Keratinocyte (primary cell): ENCODE measurements at places on chromosomes 16 and 17. TPM values are rescaled to one million over a fixed set of nuclear protein-coding genes. Genes with fewer than 3 reads are reported as not detected.

Gene TP53TG3F
- polyA plus RNA-seq = not detected in 3 replicates

Gene NEUROD2
- polyA plus RNA-seq = not detected in 3 replicates

Gene CPNE7
- polyA plus RNA-seq = 6.2 to 12.4 TPM (median 9.1 TPM) in 3 replicates

Gene SLC35G6
- not detected in 3 replicates for polyA plus RNA-seq

Gene MIEF2
- 7.9 to 12.8 TPM (median 9.1 TPM) in 3 replicates for polyA plus RNA-seq

Gene DYNLRB2
- 0.24 to 1.0 TPM (median 0.51 TPM) in 3 replicates for polyA plus RNA-seq

Gene CCL17
- polyA plus RNA-seq = not detected in 3 replicates

Gene TMEM238L
- 0.26 TPM in 1 of 3 replicates, not detected in the others for polyA plus RNA-seq

Gene TBX21
- not detected in 3 replicates for polyA plus RNA-seq

Gene OSBPL7
- polyA plus RNA-seq = 1.9 to 3.4 TPM (median 2.2 TPM) in 3 replicates

Gene DNASE1
- 3.0 to 10.8 TPM (median 5.2 TPM) in 3 replicates for polyA plus RNA-seq

Gene SLC38A10
- polyA plus RNA-seq = 16.8 to 21.2 TPM (median 20.9 TPM) in 3 replicates

Gene SNAI3
- polyA plus RNA-seq = not detected in 3 replicates

Gene MFAP4
- polyA plus RNA-seq = not detected in 3 replicates

Gene PLXDC1
- 0.06 to 0.35 TPM (median 0.33 TPM) in 3 replicates for polyA plus RNA-seq

Gene TMEM204
- 0.86 to 1.3 TPM (median 1.0 TPM) in 3 replicates for polyA plus RNA-seq

Gene HP
- 0.43 TPM in 1 of 3 replicates, not detected in the others for polyA plus RNA-seq

Gene SLC6A2
- polyA plus RNA-seq = 0.10 to 0.97 TPM (median 0.20 TPM) in 3 replicates

Gene UBTF
- polyA plus RNA-seq = 14.7 to 23.0 TPM (median 20.5 TPM) in 3 replicates

Gene DNAH9
- polyA plus RNA-seq = 0.37 to 0.46 TPM (median 0.42 TPM) in 3 replicates

Gene PROCA1
- polyA plus RNA-seq = 0.33 to 0.62 TPM (median 0.39 TPM) in 3 replicates

Gene RAB40B
- polyA plus RNA-seq = 10.6 to 15.1 TPM (median 11.4 TPM) in 3 replicates

Gene TBC1D3G
- polyA plus RNA-seq = not detected in 3 replicates

Gene PTX4
- not detected in 3 replicates for polyA plus RNA-seq

Gene MYLK3
- polyA plus RNA-seq = 0.03 to 0.04 TPM in 2 of 3 replicates, not detected in the other

Gene DCTPP1
- 68.5 to 95.8 TPM (median 88.5 TPM) in 3 replicates for polyA plus RNA-seq

Gene IFI35
- polyA plus RNA-seq = 22.0 to 34.8 TPM (median 27.6 TPM) in 3 replicates

Gene NXPH3
- 0.08 to 0.16 TPM (median 0.12 TPM) in 3 replicates for polyA plus RNA-seq

Gene SYCE1L
- polyA plus RNA-seq = 0.21 to 0.91 TPM (median 0.24 TPM) in 3 replicates

Gene CORO6
- polyA plus RNA-seq = 20.5 to 50.9 TPM (median 28.8 TPM) in 3 replicates

Gene PRSS36
- polyA plus RNA-seq = 0.08 to 0.95 TPM (median 0.43 TPM) in 3 replicates

Gene PRR15L
- polyA plus RNA-seq = 0.06 to 0.24 TPM (median 0.16 TPM) in 3 replicates

Gene KCNJ18
- not detected in 3 replicates for polyA plus RNA-seq

Gene PRSS22
- polyA plus RNA-seq = 2.2 to 3.7 TPM (median 3.5 TPM) in 3 replicates

Gene CDH3
- 366 to 711 TPM (median 524 TPM) in 3 replicates for polyA plus RNA-seq

Gene MED13
- polyA plus RNA-seq = 17.0 to 21.4 TPM (median 20.9 TPM) in 3 replicates

Gene KRTAP4-3
- not detected in 3 replicates for polyA plus RNA-seq

Gene TBC1D28
- polyA plus RNA-seq = not detected in 3 replicates

Gene KRT25
- polyA plus RNA-seq = not detected in 3 replicates

Gene CCL8
- polyA plus RNA-seq = not detected in 3 replicates

Gene PRCD
- polyA plus RNA-seq = 0.65 to 1.7 TPM (median 1.2 TPM) in 3 replicates

Gene RNF222
- polyA plus RNA-seq = 0.18 to 0.46 TPM (median 0.23 TPM) in 3 replicates

Gene TNFRSF13B
- polyA plus RNA-seq = 0.09 TPM in 1 of 3 replicates, not detected in the others

Gene NPIPA3
- polyA plus RNA-seq = 0.45 to 1.2 TPM (median 0.79 TPM) in 3 replicates

Gene NPIPA7
- 20.3 to 22.5 TPM (median 20.5 TPM) in 3 replicates for polyA plus RNA-seq

Gene JMJD6
- polyA plus RNA-seq = 11.0 to 14.6 TPM (median 12.0 TPM) in 3 replicates

Gene CLDN6
- 0.12 TPM in 1 of 3 replicates, not detected in the others for polyA plus RNA-seq

Gene HS3ST3B1
- polyA plus RNA-seq = 3.7 to 5.6 TPM (median 3.9 TPM) in 3 replicates

Gene BCAS3
- polyA plus RNA-seq = 6.7 to 13.9 TPM (median 11.8 TPM) in 3 replicates

Gene C17orf107
- polyA plus RNA-seq = 0.31 to 0.68 TPM (median 0.33 TPM) in 3 replicates

Gene CD300E
- polyA plus RNA-seq = not detected in 3 replicates
